ENCODE measurements at places on chromosomes 5 and 9.

- no peak for DNase-seq
These were observed 165.5 kb downstream of the CACNA1B start for GRCh38 chr9:138043061-138043410.

- DNase-seq: no peak
These were observed 72.2 kb downstream of the EBF1 start for GRCh38 chr5:159027504-159027903.

GRCh38 chr9:68585034-68585761 lies 44.5 kb upstream of the TMEM252 start:
- DNase-seq: no peak

DNA sequence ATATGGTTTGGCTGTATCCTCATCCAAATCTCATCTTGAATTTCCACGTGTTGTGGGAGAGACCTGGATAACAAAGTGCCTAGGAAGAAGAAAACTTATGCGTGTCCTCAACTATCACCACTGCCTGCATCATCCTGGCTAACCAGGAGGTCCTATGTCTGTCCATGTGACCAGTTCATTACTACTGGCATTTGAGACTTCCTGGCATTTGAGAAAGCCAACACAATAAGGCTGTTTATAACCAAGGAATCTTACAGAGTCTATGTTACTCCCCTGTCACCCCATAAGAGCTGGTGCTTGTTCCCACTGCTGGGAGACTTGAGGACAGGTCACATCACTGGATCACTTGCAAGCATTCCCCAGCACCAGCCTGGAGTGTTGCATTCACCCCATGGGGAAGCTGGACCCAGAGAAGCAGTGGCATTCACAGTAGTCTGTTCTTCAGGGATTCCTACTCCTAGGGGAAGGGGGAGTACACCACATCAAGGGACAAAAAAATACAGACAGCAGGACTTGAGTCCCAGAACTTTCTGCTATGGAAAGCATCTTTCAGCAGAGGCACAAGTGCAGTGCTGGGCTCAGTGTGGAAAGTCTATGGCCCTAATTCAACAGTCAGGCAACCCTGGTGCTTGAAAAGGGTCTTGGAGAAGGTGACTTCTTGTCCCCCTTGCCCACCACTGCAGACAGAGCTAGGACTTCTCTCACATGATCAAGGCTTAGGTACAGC lies 717.1 kb downstream of the SEMA5A start:
- no peak for DNase-seq

DNA sequence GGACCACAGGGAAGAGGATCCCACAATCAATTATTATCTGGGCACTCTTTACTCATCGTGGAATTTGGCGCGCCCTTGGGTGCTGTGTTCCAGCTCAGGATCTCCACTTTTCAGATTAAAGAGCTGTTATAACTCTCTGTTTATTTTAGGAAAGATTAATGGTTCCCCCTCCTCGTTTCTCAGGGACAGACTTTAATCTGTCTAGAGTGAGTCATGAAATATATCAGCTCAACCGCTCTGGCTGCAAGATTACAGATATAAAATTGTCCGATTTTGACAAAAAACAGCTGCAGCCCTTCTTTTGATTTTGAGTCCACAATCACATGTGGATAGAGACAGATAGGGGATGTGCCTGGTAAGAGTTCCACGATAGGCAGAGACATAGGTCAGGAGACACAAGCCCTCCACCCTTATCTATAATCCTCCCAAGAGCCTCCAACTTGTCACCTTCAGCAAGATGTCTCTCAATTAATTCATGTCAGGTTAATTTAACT lies 77.6 kb upstream of the ANKRD55 start:
- DNase-seq: no peak

DNA sequence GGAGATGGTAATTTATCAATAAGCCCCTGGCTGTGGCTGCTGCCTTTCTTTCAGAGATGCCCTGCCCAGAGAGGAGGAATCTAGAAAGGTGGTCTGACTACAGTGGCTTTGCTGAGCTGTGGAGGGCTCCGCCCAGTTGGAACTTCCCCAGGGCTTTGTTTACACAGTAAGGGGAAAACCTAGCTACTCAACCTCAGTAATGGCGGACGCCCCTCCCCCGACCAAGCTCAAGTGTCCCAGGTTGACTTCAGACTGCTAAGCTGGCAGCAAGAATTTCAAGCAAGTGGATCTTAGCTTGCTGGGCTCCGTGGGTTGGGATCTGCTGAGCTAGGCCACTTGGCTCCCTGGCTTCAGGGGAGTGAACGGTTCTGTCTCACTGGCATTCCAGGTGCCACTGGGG lies 865.4 kb upstream of the ACO1 start:
- peak; percentile 25 for DNase-seq

GRCh38 chr9:109012009-109012875 lies 1.1 kb downstream of the CTNNAL1 start:
- peak; percentile 67 for DNase-seq

DNA sequence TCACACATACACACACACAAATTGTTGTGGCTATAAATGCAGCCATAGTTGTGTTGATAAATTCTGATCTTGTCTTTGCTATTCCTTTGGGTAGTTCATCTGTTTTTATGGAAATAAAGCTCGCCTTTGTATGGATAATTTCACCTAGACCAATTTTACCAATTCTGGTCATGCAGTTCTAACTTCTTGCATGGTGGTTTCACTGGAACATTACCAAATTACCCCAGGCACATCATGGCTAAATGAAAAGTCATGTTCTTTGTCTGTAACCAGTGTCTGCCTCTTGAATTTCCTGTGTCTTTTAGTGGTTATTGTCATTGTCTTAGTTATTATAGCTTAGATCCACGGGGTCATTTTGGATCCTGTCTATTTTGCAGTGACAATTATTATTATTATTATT lies 50.3 kb upstream of the TMC1 start:
- DNase-seq: no peak

GRCh38 chr9:88291856-88292255 lies 96.4 kb upstream of the SPIN1 start:
- DNase-seq: no peak

GRCh38 chr9:93815677-93816076 lies 139.5 kb downstream of the BARX1 start:
- no peak for DNase-seq

- no peak for DNase-seq
These were observed 62.2 kb downstream of the RAD23B start for GRCh38 chr9:107345327-107345726.

GRCh38 chr5:67681703-67682102 lies 485.1 kb upstream of the CD180 start:
- no peak for DNase-seq

GRCh38 chr9:122978601-122979000 lies 37.8 kb downstream of the RABGAP1 start:
- no peak for DNase-seq

- no peak for DNase-seq
These were observed 59.8 kb upstream of the CPLX2 start for GRCh38 chr5:175811589-175811988.

GRCh38 chr9:111601237-111602018 lies 2.0 kb upstream of the PTGR1 start:
- DNase-seq: no peak

DNA sequence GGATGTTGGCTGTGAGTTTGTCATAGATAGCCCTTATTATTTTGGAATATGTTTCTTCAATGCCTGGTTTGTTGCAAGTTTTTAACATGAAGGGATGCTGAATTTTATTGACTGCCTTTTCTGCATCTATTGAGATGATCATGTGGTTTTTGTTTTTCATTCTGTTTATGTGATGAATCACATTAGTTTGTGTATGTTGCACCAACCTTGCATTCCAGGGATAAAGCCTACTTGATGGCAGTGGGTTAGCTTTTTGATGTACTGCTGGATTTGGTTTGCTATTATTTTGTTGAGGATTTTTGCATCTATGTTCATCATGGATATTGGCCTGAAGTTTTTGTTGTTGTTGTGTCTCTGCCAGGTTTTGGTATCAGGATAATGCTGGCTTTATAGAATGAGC lies 225.6 kb downstream of the PCSK1 start:
- DNase-seq: no peak

DNA sequence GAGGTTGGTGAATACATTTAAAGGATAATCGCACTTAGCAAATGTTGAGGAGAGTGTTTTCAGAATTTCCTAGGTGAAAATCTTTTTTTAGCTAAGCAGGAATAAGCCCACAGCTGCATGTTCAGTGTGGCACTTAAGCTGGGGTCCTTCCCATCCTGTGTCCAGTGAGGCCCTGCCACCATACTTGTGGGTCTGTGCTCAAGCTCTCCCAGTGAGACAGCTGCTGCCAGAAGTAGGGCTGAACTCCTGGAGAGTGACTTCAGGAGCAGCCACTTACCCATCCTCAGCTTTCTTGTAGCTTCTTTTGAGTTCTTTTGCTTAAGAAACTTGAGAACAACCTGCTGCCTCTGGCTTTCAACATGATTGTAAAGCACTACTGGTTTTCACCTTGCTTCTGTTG lies 110.0 kb upstream of the DHFR start:
- no peak for DNase-seq

DNA sequence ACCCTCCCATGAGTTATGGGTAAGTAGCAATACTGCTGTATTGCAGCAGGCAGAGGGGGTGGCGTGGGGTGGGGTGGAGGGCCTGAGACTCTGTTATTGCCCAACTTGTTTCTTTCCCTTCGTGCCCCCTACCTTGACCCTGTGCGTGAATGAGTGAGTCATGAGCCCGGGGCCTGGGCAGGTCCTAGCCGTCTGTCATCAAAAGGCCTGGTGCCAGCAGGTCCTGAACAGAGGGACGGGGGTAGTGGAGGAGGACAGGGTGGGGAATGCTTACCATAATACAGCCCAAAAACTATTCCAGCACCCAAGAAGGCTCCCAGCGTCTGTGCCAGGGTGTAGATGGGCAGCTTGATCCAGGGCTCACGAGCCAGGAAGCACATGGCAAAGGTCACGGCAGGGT lies 4.3 kb downstream of the AQP3 start:
- no peak for DNase-seq

DNA sequence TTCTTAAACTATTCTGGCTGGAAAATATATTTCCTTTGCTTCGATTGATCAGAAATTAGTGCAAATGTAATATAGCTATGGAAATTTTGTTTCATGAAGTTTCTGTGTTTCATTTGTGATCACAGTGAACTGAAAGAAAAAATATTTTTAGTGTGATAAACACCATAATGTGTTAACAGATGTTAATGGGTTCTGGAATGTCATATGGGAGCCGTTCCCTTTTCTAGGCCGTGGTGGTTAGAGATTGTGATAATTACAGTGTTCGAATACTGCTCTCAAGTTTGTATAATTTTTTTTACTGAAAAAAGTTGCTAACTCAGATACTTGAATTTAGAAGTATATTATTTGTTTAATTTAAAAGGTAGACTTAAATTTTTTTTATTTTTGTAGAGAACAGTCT lies 19.3 kb downstream of the GAPVD1 start:
- DNase-seq: no peak

DNA sequence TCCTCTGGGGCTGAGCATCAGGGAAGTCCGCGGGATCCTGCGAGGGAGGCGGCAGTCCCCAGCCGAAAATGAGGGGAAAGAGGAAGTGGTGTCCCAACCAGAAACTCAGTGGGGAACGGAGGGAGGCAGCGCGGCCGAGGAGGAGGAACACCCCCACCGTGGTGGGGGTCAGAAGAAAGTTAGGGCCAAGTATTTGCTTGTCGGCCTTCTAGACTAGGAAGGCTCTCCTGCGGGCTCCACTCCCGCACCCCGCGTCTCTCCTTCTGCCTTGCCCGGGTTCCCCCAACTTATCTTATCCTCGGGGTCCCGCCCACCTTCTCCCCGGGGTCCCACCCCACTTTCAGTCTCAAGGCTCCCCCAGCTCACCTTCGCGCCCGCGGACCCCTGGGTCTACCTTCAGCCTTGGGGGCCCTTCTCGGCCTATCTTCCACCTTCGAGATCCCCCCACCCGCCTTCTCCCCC lies 557 bp upstream of the PHF2 start:
- DNase-seq: peak; percentile 53

DNA sequence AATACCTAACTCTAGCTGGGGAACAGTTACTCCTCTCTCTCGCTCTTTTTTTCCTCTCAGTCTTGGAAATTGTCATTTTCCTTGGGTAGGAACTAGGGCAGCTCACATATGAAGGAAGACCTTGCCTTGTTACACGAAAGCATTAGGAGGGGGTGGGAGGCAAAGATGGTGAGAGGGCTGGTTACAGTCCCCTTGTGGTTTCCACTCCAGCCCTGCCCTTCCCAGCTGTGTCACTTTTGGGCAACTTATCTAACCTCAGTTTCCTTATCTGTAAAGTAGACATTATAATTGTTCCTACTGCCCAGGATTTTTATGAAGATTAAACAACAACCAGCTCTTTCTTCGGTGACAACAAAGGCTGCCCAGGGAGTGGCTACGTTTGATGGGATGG lies 196.2 kb upstream of the CLINT1 start:
- no peak for DNase-seq

DNA sequence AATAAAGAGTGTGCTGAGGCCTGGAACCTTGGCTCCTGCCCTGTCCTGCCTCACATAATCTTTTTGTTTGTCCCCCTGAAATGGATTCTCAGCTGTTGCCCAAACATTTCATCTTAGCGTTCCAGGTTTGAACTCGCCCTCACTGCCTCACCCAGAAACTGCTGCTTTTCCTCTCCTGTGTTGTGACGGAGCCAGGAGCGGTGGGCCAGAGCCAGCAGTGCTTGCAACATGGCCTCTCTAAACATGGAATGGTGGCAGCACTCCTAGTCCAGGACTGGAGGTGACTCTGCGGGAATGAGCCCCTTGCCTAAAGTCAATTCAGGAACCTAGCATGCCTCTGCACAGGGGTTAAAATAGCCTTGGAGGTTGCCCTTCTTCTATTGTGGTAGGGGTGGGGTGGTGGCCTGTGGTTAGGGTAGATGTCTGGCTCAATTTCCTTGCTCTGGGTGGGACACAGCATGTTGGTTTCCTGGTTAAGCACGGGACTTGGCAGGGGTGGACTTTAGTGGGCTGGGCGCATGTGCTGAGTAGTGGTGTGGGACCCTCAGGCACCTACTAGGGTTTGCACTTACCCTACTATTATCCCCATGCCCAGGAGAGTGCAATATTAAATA lies 101.6 kb downstream of the SLC25A46 start:
- no peak for DNase-seq

DNA sequence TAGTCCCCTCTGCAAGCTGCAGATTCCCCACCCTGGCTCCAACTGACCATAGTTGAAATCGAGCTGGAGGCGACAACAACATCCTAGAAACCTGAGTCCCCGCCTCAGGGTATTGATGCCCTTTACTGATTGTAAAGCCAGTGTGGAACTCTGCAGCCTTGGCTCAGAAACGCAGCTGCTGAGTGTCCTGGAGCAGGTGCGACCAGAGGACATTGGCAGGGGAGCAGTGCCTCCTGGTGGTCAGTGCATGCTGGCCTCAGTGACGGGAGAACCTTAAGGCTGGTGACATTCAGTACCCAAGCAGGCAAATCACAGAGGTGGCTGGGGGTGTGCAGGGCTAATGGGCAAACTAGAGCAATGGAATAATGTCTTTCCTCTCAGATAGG lies 20.4 kb upstream of the ZNF354B start:
- peak; percentile 31 for DNase-seq

GRCh38 chr5:73215891-73216610 lies 43.1 kb downstream of the TMEM174 start:
- peak; percentile 58 for DNase-seq

DNA sequence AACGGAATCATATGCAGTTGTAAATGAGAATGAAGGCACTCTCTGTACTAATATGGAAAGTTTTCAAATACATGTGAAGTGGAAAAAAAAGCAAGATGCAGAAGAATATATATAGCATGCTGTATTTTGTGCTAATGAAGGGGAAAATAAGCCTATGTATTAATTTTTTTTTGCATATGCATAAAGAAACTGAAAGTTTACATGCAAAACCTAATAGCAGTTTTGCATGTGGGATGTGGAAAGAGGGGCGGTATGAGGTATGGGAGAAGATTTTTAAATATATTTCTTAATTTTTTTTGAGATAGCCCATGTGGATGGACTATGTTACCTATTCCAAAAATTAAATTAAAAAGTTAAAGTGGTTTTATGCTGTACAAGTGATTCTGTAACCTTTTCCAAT lies 83.7 kb upstream of the IL12B start:
- no peak for DNase-seq

All from stimulated activated CD4-positive, alpha-beta T cell treated with anti-CD3 and anti-CD28 coated beads, Interleukin-4, amount 100 ng/mL, for 24 hours (primary cell).